ENCODE measurements at places on chromosomes 11 and 22. TPM values are rescaled to one million over a fixed set of nuclear protein-coding genes. Genes with fewer than 3 reads are reported as not detected.

RCOR2 gene
- polyA plus RNA-seq, result not detected

MICAL2 gene
- polyA plus RNA-seq, result 17.5 TPM

MPZL2 gene
- 8.4 TPM for polyA plus RNA-seq

GLYAT gene
- polyA plus RNA-seq, result 78.2 TPM

TTC36 gene
- polyA plus RNA-seq, result 36.9 TPM

FDXACB1 gene
- polyA plus RNA-seq, result 1.3 TPM

SAA2 gene
- 14,460 TPM for polyA plus RNA-seq

All from liver (tissue), 10 donors.